ENCODE measurements at places on chromosomes 6 and 20. TPM values are rescaled to one million over a fixed set of nuclear protein-coding genes. Genes with fewer than 3 reads are reported as not detected.

Gene GSTA2
- total RNA-seq = not detected

DNA sequence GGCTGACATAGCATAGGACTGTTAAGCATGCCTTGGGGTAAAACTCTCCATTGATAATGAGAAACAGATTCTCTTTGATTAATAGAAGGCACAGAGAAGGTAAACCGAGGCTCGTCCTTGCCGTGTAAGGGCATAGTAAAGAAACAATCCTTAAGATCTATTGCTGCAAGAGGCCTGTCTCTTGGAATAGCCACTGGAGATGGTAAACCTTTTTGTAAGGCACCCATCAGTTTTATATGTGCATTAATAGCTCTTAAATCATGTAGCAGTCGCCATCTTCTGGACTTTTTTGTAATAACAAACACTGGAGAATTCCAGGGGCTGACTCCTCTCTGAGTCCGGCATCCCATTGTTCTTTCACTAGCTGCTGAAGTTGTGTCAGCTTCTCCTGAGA, 8.4 kb upstream of the ABHD12 start:
- DNase-seq = no peak

DNA sequence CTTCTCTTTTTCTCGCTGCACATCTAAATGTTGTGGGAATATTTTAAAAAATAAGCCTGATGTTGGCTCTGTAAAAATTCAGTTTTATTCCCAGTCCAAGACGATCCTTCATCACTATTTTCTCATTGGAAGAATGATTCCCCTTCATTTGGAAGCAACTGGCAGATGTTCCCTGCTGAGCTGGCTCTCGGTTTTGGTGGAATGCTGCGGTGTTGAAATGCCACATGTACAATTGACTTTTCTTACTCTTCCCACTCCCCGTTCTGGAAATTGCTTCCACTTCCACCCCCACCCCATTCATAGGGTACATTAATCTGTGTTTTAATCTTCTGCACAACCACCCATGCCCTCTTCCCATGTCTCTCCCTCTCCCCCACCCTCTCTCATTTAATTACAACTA, 496.3 kb upstream of the MAP3K7 start:
- no peak for DNase-seq

DNA sequence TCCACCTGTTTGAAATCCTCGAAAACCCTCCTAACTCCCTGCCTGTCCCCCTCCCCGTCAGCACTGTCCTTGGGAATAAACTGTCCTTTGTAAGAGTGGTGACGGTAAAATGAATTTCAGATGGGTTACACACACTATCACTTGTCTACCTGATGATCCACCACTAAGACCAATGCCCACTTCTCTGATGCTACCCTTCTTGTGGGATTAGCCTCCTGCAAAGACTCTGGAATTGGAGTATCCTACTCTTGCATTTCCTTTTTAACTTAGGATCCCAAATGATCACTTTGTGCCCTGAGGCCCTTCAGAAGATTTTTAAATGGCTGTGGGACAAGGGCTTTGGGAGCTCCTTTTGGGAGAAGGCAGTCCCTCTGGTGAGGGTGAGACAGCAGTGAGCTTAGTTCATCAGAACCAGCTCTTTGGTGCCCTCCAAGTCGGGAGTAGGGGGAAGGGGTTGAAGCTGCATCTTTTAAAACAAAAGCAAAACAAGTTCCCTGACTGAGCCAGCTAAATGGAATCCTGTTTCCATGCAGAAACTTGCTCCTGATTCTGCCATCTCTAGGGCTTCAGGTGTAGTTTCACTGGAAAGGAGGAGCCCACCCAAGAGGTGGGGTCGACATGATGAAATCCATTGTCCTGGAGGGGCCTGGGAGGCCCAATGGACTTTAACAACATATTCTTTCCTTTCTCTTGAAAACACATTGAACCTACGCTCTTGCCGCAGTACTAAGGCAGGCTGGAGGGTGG, 86.5 kb downstream of the ASXL1 start:
- DNase-seq = peak; percentile 12

- peak; percentile 24 for DNase-seq
Measured at GRCh38 chr20:56769921-56770600, 141.0 kb downstream of the TFAP2C start.

GRCh38 chr20:44181611-44182010, 5.4 kb downstream of the JPH2 start:
- no peak for DNase-seq

DNA sequence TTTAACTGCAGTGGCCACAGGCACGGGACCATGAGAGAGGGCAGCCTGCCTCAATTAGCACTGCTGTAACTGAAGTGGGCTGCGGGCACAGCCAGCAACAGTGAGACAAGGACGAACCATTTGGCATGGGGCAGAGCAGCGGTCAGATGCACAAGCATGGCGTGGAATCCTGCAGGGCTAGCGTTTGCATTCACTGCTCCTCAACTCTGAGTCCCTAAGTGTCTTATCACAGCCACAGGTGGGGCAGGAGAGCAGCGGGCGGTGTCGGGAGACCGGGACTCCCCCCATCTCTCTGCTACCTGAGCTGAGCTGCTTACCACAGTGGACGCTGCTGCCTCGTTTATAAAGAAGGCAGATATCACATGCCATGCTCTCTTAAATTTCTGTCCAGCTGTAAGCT, 31.3 kb upstream of the PDE10A start:
- no peak for DNase-seq

Gene DSP
- total RNA-seq = 3.4 TPM

Gene FAM184A
- 5.9 TPM for total RNA-seq

DNA sequence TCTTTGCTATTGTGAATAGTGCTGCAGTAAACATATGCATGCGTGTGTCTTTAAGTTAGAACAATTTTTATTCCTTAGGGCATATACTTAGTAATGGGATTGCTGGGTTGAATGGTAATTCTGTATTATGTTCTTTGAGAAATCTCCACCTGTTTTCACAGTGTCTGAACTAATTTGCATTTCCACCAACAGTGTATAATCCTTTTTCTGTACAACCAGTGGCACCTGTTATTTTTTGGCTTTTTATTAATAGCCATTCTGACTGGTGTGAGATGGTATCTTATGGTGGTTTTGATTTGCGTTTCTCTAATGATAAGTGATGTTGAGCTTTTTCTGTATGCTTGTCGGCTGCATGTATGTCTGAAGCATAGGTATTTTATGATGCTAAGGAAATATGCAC, 820.8 kb upstream of the MAP3K7 start:
- no peak for DNase-seq

Gene FHL5
- total RNA-seq = 37.9 TPM

DNA sequence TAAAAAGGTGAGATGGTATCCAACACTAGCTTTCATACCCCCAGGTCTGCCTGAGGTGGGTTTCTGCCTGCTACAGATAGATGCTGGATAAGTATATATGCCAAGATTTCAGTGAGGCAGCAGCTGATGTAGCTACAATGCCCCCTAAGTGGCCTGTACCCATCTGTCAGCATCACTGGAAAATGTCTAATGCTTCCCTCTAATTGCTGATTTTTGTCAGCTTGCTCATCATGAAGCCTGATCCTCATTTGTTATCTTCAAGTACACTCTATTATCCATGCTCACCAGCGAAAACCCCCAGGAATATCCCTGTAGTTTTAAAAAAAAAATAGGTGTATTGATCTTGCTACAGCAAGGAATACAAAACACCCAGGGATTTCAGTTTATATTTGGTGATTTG, 32.2 kb downstream of the OPRM1 start:
- no peak for DNase-seq

Gene CCN6
- total RNA-seq = not detected

DNA sequence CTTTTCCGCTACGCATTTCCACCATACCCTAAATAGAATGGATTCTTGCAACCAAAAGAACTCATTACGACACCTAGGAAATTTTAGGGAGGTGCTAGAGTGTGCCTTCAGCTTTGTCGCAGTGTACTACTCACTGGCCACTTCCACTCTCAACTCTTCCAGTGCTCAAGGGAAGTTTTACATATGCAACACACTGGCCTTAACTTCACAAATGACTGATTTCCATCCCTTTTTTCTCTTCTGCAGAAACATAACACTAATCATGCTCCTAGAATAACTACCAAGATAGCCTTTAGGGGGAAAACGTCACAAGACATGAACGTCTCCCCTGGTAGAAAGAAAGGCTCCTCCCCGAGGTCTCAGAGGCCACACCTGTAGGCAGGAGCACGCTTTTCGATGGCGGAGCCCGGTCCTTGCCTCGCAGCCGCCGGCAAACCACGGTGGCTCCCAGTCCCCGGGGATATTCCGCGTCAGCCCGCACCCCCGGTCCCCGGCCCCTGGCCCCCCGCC, 584 bp downstream of the LYRM4 start:
- peak; percentile 84 for DNase-seq

Gene POM121L2
- total RNA-seq = not detected

GRCh38 chr6:28008053-28008452, 51.0 kb downstream of the OR2B6 start:
- DNase-seq = no peak

Gene CALHM5
- total RNA-seq = 7.2 TPM

Gene ADTRP
- total RNA-seq = 1.2 TPM

Gene EDN1
- total RNA-seq = 4.0 TPM

Gene GPR63
- total RNA-seq = 0.56 TPM

DNA sequence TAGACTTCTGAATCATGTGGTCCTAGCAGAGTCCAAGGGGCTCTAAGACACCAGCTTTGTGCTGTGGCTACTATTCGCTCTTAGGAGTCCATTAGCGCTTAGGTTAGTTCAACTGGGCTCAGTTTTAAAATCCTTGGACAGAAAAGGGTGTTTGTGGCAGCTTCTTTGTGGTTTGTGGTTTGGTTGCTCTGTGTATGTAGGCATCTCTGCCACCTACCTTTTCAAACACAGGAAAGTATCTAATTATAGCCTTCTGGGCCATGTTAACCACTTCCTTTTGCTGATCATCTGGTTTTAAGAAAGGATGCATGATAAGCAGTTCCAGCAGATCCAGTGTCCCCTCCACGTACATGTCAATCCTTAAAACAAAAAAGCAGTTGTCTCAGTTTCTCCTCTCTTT, 10.8 kb downstream of the GSTA4 start:
- DNase-seq = no peak

DNA sequence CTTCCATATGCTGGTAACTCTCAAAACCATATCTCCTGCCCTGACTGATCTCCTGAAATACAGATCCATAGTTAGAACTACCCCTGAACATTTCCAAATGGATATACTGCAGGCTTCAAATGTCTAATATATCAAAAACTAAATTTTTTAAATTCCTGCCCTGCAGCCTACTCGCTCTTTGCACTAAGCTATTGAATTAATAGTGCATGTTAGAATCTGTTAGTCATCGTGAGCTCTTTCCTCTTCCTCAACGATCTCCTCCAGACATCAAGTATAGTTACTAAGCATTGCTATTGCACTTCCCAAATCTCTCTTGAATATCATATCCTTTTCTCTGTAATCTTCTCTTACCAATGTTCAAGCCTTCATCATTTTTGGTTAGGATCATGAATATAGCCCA, 26.0 kb upstream of the RSPO3 start:
- DNase-seq = no peak

Gene APCDD1L
- total RNA-seq = 0.88 TPM

Gene FOXS1
- 2.8 TPM for total RNA-seq

Gene PERP
- 14.7 TPM for total RNA-seq

GRCh38 chr20:54267483-54268003, 59.7 kb downstream of the PFDN4 start:
- DNase-seq = no peak

Gene VNN1
- total RNA-seq = 1.9 TPM

DNA sequence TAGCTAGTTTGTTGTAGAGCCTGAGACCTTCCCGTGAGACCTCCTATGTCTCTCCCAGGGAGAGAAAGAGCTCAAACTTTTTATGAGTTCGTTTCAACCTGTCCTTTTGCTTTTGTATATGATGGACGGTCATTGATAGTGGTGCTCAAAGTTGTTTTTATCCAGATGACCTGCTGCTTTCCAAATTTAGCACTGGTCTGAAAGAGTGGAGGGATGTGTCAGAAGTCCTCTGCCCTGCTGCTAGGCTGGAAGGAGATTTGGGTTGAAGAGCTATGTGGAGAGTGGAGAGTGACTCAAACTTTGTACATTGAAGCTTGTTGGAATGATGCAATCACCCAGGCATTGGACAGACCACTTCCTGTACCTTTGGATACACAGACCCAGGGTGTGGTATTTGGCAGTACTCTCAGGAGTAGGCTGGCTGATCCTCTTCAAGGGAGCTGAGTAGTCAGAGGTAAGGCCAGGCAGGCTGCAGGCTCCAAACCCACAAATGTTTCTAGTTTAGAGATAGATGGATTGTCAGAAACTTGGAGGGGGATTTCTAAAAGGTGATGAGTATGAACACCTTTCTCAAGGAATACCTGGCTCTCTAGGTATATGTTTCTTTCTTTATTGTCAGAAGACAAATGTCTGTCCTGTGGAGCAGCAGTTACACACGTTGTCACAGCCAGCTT, 49.4 kb upstream of the RREB1 start:
- no peak for DNase-seq

Gene EPHA7
- total RNA-seq = 0.24 TPM

Gene ADGB
- not detected for total RNA-seq

DNA sequence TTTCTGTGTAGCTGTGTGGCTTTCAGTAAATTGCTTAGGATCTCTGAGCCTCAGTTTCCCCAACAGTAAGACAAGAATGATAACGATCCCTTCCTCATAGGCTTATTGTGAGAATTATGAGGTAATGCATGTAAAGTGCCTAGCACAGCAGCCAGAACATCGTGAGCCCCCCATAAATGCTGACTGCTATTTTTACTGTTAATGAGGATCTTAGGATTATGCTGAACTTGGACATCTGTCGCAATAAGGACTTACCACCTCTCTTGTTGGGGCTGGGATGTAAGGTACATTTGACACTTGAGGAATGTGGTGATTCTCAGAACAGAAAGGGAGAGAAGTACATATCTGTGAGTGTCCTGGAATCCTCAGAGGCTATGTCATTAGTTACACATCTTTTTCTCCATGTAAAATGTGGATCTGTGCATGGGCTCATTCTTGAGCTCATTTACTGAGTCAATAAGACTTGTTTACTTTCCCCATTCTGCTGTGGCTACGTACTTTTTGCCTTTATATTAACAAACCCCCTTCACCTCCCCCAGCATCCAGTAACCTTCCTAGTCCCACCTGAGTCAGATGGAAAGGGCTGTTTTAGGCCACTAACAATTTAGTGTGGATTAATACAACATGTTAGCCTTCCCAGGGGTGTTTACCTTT, 64.4 kb upstream of the PLEKHG1 start:
- no peak for DNase-seq

Gene HFE
- total RNA-seq = 11.8 TPM

- no peak for DNase-seq
Measured at GRCh38 chr6:147728903-147729302, 220.4 kb downstream of the SAMD5 start.

DNA sequence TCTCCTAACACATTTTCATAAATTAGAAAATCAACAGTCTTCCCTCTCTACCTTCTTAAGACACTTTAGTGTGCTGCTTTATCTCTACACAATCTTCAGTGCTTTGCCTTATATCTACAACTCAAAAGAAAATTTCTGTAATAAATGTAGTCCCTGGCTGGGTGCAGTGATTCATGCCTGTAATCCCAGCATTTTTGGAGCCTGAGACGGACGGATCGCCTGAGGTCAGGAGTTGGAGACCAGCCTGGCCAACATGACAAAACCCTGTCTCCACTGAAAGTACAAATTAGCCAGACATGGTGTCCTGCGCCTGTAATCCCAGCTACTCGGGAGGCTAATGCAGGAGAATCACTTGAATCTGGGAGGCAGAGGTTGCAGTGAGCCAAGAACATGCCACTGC, 9.7 kb upstream of the EDN1 start:
- DNase-seq = no peak
